Neural crest cell (in vitro differentiated cells): ENCODE measurements at places on chromosomes 5 and 9. TPM values are rescaled to one million over a fixed set of nuclear protein-coding genes. Genes with fewer than 3 reads are reported as not detected.
A peak's percentile ranks its signal among the peaks of the same experiment; 100 is the strongest.

GRCh38 chr5:145433077-145433476 lies 402.1 kb downstream of the PRELID2 start:
- peaks cover 5% of the 10 kb centered on the region for H3K4me1 ChIP-seq
- peaks cover 6% of the 10 kb centered on the region for H3K36me3 ChIP-seq
- no peak overlapping the region for H3K4me3 ChIP-seq
- no peak for DNase-seq

DNA sequence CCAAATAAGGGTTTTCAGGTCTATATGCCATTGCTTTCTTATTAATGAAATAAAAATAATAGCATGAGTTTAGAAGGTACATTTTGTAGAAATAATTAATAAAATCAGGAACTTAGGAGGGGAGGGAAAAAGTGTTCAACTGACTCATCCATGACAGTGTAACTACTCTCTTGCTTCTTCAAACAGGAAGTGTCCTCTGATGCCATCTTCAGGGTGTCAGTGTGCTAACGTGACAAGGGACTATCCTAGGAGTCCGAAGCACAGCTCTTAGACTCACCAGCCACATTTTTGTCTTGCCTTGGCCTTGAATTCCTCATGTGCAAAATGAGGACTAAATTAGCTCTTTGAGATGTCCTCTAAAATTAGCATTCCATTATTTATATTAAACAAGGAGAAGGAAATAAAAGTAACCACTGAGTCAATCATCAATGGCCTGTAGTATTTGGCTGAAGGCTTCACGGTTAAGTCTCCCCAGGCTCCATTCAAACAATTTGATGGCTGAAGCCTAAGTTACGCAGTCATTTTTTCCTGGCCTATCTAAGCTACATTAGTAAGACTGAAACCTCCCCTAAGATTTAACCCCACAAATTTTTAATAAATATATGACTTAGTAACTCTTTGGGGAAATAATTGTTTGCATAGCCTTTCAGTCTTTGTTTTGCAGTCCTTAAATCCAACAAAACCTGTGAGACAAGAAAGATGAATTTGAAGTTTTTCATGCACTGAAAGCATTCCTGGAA lies 151.1 kb downstream of the ARL15 start:
- peaks cover 5% of the 10 kb centered on the region for H3K4me1 ChIP-seq
- peaks cover 6% of the 10 kb centered on the region for H3K36me3 ChIP-seq
- no peak for DNase-seq
- H3K4me3 ChIP-seq: no peak overlapping the region
- H3K27me3 ChIP-seq: no peaks in the 10 kb centered on the region
- no peak overlapping the region for H3K27ac ChIP-seq

GRCh38 chr9:69571032-69571431 lies 101.1 kb downstream of the APBA1 start:
- no peaks in the 10 kb centered on the region for H3K36me3 ChIP-seq
- H3K27me3 ChIP-seq: no peaks in the 10 kb centered on the region
- H3K27ac ChIP-seq: no peak overlapping the region
- H3K4me3 ChIP-seq: no peak overlapping the region
- no peak for DNase-seq

GRCh38 chr5:65026816-65027548 lies 258.3 kb downstream of the CWC27 start:
- H3K27me3 ChIP-seq: no peaks in the 10 kb centered on the region
- peaks cover 14% of the 10 kb centered on the region for H3K4me1 ChIP-seq
- H3K4me3 ChIP-seq: peak overlapping the region; percentile 5

GRCh38 chr9:117095081-117095480 lies 319.8 kb downstream of the ASTN2 start:
- no peak overlapping the region for H3K27ac ChIP-seq
- no peak overlapping the region for H3K4me3 ChIP-seq

DNA sequence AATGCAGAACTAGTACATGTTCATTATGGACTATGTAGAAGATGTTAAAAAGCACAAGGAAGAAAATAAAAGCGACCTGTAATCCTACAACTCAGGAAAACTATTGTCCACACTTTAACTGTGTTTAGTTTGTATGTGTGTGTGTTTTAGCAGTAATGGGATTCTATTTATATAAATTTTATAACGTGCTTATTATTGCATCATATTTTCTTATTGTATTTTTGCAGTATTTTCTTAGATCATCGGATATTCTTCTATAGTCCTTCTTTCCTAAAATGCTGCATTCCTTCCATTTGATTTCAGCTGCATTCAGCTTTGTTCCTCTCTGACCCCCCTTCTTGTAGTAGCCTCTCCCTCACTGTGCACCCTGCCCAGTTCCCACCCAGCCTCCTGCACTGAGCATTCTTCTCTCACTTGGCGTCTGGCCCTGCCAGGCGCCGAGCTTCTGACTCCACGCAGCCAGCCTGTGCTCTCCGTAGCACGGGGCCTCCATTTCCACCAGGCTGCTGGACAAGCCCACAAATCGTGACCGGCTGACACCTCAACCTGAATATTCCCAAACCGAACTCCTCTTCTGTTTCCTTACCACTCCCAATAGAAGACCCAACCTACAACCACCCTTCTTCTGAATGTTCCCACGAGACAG lies 39.9 kb downstream of the MVB12B start:
- H3K36me3 ChIP-seq: peaks cover 33% of the 10 kb centered on the region
- H3K27ac ChIP-seq: peak overlapping the region; percentile 65
- DNase-seq: no peak
- no peaks in the 10 kb centered on the region for H3K27me3 ChIP-seq

DNA sequence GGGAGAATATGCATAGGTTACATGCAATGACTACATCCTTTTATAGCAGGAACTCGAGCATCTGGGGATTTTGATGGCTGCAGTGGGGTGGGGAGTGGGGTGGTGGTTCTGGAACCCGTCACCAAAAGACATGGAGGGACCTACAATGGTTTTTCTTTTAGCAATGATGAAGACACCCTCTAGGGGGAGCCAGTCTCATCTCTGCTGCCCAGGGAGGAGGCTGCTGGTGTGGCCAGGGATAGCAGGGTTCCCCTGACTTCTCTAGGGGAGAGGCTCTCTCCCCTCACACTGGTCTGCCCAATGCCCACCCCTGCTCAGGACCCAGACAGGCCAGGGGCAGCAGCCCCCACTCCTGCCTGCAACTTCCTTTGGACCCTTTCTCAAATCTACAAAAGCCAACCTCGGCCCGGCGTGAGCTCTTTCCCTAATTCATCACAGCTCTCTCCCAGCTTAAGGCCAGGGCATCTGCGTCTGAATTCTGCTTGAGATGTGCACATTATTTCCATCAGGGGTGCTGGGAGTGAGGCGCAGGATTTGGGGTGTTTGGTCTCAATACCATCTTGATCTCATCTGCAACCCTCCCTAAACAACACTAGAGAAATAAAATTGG lies 73.6 kb upstream of the RETREG1 start:
- peak overlapping the region; percentile 36 for H3K4me3 ChIP-seq
- DNase-seq: peak; percentile 70
- H3K36me3 ChIP-seq: peaks cover 35% of the 10 kb centered on the region
- H3K27ac ChIP-seq: peak overlapping the region; percentile 65
- peaks cover 8% of the 10 kb centered on the region for H3K4me1 ChIP-seq

DNA sequence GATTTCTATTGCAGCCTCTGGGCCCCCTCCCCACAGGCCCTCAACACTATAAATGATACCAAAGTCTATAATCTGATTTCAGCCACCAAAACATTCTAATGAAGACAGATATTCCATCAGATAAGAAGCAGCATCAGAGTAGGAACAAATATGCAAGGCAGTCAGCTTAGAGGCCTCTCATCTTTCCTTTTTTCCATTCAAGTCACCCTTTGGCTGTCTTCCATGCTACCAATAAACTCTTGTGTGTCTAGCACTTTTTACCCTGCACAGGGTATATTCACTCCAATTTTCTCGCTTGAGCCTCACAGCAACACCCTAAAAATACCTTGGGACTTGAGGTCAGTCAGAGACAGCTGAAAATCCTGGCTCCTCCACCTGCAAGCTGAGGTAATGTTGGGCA lies 193.7 kb downstream of the BRINP1 start:
- H3K4me3 ChIP-seq: no peak overlapping the region
- peaks cover 14% of the 10 kb centered on the region for H3K4me1 ChIP-seq
- no peak for DNase-seq
- H3K27me3 ChIP-seq: no peaks in the 10 kb centered on the region
- no peak overlapping the region for H3K27ac ChIP-seq

DNA sequence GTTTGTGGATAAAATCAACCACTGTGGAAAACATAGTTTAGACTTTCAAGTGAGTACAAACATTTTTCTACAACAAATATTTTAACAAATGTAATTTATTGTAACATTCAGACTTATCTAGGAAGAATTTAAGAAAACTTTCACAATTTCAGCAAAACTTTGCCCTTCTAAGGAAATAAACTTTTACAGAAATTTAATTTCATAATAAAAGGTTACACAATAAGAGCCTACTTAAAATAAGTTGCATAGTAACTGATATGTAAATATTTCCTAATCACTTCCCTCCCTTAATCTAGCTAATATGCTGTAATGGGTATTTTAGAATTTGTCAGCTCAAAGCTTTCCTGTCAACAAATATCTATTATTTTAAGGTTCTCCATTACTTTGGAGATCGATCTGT lies 1899.9 kb downstream of the MAT2B start:
- H3K36me3 ChIP-seq: no peaks in the 10 kb centered on the region
- no peaks in the 10 kb centered on the region for H3K4me1 ChIP-seq
- no peak for DNase-seq

GRCh38 chr9:89218040-89218928 lies 39.7 kb upstream of the SHC3 start:
- peak overlapping the region; percentile 44 for H3K27ac ChIP-seq
- H3K4me1 ChIP-seq: peaks cover 23% of the 10 kb centered on the region
- H3K27me3 ChIP-seq: no peaks in the 10 kb centered on the region
- peak overlapping the region; percentile 1 for H3K4me3 ChIP-seq

- no peak for DNase-seq
- peaks cover 24% of the 10 kb centered on the region for H3K4me1 ChIP-seq
- H3K27ac ChIP-seq: no peak overlapping the region
- H3K36me3 ChIP-seq: no peaks in the 10 kb centered on the region
- H3K27me3 ChIP-seq: peaks cover 18% of the 10 kb centered on the region
These were observed 128.2 kb downstream of the OLFM1 start for GRCh38 chr9:135215571-135216161.

GRCh38 chr5:61228229-61228628 lies 66.0 kb upstream of the SMIM15 start:
- no peak overlapping the region for H3K4me3 ChIP-seq
- H3K27me3 ChIP-seq: no peaks in the 10 kb centered on the region
- peaks cover 4% of the 10 kb centered on the region for H3K36me3 ChIP-seq

DNA sequence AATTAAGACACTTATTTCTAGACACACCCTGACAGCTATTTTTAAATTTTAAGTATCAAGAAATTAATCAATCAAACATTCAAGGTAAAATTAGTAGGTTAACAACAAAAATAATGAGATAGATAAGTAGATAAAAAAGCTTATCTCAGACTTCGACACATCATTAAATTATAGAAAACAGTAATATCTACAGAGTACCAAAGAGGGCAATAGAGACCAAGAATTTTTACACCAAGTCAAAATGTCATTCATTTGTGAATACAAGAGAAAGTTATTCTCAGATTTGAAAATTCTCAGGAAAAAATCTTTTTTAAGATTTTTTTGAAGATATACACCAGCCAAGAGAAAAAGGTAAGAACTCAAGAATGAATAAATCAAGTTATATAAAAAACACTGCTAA lies 445.6 kb downstream of the ACTL7B start:
- peaks cover 11% of the 10 kb centered on the region for H3K4me1 ChIP-seq
- no peak overlapping the region for H3K4me3 ChIP-seq
- no peaks in the 10 kb centered on the region for H3K36me3 ChIP-seq

DNA sequence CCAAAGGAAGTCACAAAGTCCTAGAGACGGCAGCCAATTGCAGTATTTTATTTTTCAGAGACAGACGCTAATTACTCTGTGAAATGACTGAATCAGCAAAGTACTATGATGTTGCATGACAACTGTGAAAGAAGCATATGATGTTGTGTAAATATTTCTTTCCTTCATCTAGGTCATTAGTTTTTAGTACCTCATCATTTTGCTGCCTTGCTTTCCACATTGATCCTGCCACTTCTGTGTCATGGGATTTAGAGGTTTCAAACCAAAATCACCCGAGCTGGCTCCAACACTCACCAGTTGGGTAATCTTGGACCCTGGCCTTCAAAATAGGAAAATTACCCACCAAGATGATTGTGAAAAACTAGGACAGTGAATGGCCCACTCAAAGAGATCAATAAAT lies 585.2 kb downstream of the ACTL7B start:
- no peak for DNase-seq
- H3K4me1 ChIP-seq: peaks cover 17% of the 10 kb centered on the region
- no peaks in the 10 kb centered on the region for H3K36me3 ChIP-seq
- no peak overlapping the region for H3K4me3 ChIP-seq
- H3K27ac ChIP-seq: no peak overlapping the region

- no peak for DNase-seq
- H3K27me3 ChIP-seq: no peaks in the 10 kb centered on the region
- H3K4me1 ChIP-seq: peaks cover 37% of the 10 kb centered on the region
- peak overlapping the region; percentile 89 for H3K4me3 ChIP-seq
- H3K27ac ChIP-seq: no peak overlapping the region
- peaks cover 16% of the 10 kb centered on the region for H3K36me3 ChIP-seq
These were observed 3.2 kb downstream of the WDR5 start for GRCh38 chr9:134139081-134139480.

Gene NR3C1
- total RNA-seq: 1.3 and 1.8 TPM in 2 replicates

Gene SV2C
- total RNA-seq: 0.33 and 0.66 TPM in 2 replicates

Gene PTGR1
- 51.5 and 61.7 TPM in 2 replicates for total RNA-seq

Gene PCDHA3
- total RNA-seq: 0.32 and 0.37 TPM in 2 replicates
